ENCODE measurements at places on chromosomes 1 and 21.

DNA sequence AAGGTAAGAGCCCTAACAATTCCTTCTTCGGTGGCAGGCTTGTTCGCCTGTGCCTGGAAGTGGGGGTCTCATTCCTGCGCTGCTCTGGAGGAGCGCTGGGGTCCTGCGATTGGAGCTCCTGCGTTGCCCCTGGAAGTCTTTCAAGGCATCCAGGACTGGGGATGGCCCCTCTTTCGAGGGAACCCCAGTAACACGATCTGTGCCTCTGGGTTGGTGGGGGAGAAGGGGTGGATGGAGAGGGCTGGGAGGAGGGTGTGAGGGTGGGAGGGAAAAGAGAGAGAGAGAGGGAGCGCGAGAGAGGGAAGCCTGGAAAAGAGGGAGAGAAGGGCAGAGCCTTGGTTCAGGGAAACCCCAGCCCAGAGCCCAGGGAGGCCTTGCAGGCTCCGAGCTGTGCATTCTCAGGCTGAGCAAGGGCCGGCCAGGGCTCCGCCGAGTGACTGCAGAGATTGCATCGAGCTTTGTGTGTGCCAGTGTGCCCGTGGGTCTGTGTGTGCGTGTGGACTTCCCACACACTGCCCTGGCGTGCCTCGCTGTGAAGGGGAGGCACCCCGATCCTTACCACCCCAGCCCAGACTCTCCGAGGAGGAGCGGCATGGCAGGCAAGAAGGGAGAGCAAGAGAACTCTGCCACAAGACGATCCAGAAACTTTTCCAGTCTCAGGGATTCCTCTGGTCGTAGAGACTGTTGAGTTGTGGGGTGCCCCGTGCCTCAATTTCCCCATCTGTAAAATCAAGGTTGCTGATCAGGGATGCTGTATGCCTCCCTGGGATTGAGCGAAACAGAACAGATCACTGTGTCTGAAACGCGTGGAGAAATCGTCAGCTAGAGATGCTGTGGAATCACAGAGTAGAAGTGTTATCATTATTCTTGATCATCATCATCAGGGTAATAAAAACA lies 619 bp downstream of the BCL9 start:
- DNase-seq, result no peak

- DNase-seq, result no peak
Measured at GRCh38 chr1:47995306-47996050, 1.7 kb downstream of the TRABD2B start.

DNA sequence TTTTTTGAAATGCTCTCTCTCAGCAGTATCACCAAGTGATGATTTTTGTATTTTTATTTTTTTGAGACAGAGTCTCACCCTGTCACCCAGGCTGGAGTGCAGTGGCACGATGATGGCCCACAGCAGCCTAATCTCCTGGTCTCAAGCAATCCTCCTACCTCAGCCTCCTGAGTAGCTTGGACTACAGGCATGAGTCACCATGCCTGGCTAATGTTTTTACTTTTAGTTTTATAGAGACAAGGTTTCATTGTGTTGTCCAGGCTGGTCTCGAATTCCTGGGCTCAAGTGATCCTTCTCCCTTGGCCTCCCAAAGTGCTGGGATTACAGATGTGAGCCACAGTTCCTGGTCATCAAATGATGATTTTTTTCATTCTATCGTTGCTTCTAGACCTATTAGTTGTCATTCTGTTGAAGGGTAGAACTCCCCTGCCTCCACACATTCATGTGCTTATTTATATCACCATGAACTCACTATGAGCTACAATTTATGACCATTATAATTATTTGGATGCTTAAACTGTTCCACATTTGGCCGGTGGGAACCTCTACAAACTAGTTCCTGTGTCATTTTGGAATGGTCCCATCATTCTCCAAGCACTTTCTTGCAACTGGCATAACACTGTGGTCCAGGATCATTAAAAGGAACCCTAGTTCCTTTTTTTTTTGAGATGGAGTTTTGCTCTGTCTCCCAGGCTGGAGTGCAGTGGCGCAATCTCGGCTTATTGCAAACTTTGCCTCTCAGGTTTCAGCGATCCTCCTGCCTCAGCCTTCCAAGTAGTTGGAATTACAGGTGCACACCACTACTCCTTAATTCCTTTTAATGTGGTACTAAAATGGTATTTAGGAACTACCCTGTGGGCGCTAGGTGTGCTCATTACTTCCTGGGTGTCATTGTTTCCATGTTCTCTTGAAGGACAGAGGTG lies 20.2 kb upstream of the TOR3A start:
- DNase-seq, result no peak

- DNase-seq, result no peak
Measured at GRCh38 chr1:55707846-55708245, 492.7 kb upstream of the USP24 start.

GRCh38 chr1:115545791-115546733 lies 95.7 kb upstream of the VANGL1 start:
- DNase-seq, result no peak

GRCh38 chr21:32674038-32674437 lies 53.8 kb downstream of the SYNJ1 start:
- DNase-seq, result no peak

GRCh38 chr1:236160540-236161127 lies 18.3 kb downstream of the GPR137B start:
- DNase-seq, result no peak
